ENCODE measurements at places on chromosomes 16 and 17.

- no peak for DNase-seq
Measured at GRCh38 chr16:23856251-23856709, 20.5 kb downstream of the PRKCB start.

- no peak for DNase-seq
Measured at GRCh38 chr17:78798695-78799559, 16.9 kb upstream of the CYTH1 start.

DNA sequence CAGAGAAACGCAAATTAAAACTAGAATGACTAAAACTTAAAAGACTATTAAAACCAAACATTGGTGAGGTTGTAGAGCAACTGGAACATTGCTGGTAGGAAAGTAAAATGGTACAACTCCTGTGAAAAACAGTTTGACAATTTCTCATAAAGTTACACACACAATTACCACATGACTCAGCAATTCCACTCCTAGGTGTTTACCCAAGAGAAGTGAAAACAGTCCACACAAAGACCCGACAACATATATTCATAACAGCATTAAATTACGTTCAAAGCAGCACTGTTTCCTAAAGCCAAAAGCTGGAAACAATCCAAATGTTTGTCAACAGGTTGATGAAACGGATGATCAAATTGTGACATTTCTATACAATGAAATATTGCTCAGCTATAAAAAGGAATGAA is 26.5 kb upstream of the ALOX12 start:
- DNase-seq: no peak

- no peak for DNase-seq
Measured at GRCh38 chr17:78387977-78388941, 9.8 kb downstream of the PGS1 start.

- DNase-seq: no peak
Measured at GRCh38 chr16:84450176-84450865, 54.1 kb downstream of the MEAK7 start.

DNA sequence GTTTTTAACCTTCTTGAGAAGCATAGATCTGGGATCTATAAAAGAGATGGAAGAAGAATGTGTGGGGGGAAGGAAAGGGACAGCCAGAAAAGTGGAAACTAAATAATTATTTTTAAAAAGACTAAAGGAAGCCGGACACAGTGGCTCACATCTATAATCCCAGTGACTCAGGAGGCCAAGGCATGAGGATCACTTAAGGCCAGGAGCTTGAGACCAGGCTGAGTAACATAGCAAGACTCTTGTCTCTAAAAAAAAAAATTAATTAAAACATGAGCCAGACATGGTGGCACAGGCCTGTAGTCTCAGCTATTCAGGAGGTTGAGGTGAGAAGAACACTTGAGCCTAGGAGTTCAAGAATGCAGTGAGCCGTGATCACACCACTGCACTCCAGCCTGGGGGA is 335.1 kb downstream of the GRIN2A start:
- DNase-seq: no peak

- DNase-seq: no peak
Measured at GRCh38 chr17:78962345-78962983, 17.3 kb downstream of the LGALS3BP start.

DNA sequence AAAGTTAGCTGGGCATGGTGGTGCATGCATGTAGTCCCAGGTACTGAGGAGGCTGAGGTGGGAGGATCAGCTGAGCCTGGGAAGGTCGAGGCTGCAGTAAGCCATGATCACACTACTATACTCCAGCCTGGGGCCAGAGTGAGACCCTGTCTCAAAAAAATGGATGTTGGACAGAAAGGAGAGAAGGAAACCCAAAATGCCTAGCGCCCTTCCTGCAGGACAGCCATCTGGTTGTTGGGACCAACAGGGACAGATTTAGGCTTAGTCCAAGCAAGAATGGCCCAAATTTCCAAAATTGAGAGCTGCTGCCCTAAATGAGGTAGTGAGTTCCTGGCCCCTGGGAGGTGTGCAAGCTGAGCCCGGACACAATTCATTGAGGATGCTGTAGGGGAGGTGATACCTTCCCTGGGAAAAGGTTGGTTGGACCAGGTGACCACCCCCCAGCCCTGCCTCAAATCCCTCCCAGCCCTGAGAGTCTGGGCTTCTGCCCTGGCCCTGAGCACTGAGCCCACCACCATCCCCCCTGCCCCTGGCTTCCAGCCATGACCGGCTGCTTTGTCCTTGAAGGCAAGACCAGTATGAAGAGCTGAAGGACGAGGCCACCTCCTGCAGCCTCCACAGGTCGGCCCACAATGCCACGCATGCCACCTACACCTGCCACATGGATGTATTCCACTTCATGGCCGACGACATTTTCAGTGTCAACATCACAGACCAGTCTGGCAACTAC is 35.1 kb downstream of the IL21R start:
- peak; percentile 3 for DNase-seq

DNA sequence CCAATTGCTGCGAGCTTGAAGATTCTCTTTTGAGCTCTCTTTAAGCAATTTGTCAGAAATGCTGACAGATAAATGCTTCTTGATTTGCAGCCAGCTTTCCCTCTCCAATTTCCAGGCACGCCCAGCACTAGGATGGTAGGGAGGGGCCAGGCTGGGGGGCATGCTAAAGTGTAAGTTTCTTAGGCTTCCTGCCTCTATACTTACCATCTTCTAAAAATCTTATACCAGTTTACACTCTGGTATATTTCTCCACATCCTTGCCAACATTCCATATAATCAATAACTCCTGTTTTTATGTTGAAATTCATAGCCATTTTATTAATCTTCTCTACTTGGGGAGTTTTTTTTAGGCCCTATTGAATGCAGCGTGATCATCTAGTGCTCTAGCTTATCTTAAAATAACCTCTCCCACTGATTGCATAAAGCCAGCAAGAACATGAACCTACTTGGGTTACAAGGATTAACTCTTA is 17.5 kb downstream of the ACSF2 start:
- DNase-seq: no peak

DNA sequence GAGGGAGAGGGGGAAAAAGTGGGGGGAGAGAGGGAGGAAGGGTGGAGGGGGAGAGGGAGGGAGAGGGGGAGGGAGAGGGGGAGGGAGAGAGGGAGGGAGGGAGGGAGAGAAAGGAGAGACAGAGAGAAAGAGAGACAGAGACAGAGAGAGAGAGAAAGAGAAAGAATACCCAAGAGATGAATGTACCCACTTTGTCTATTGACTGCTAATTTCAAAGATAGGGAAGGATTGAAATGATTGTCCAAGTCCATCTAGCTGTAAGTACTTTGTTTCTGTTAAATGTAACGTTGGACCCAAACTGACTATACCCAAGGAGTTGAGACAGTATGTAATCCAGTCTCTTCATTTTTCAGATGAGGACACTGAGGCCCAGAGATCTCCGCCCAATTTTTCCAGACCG is 374.9 kb downstream of the GRIN2A start:
- DNase-seq: no peak

GRCh38 chr17:28043741-28044140 is 1.3 kb downstream of the NLK start:
- no peak for DNase-seq

GRCh38 chr16:25413133-25413532 is 155.5 kb upstream of the ZKSCAN2 start:
- DNase-seq: no peak

- DNase-seq: no peak
Measured at GRCh38 chr17:33889040-33889439, 366.0 kb upstream of the CCL2 start.

- DNase-seq: no peak
Measured at GRCh38 chr16:12900599-12901203, 697 bp upstream of the SHISA9 start.

GRCh38 chr17:27343977-27344607 is 50.2 kb downstream of the WSB1 start:
- no peak for DNase-seq

DNA sequence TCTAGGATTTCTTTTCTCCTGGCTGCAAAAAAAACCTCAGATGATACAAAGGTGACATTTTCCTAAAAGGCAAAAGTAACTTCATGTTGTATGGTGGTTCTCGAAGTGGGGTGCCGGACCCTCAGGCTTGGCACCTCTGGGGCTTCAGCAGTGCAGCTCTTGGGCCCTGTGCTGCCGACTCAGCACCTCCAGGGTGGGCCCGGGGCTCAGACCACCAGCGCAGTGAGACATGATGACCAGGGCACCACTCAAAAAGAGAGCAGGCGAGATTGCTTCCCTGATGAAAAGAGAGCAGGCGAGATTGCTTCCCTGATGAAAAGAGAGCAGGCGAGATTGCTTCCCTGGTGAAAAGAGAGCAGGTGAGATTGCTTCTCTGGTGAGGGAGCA is 98.7 kb upstream of the ZNF750 start:
- DNase-seq: no peak

- DNase-seq: no peak
Measured at GRCh38 chr17:38591759-38592241, 14.0 kb downstream of the SRCIN1 start.

GRCh38 chr17:36888236-36888951 is 48.9 kb upstream of the LHX1 start:
- DNase-seq: no peak

DNA sequence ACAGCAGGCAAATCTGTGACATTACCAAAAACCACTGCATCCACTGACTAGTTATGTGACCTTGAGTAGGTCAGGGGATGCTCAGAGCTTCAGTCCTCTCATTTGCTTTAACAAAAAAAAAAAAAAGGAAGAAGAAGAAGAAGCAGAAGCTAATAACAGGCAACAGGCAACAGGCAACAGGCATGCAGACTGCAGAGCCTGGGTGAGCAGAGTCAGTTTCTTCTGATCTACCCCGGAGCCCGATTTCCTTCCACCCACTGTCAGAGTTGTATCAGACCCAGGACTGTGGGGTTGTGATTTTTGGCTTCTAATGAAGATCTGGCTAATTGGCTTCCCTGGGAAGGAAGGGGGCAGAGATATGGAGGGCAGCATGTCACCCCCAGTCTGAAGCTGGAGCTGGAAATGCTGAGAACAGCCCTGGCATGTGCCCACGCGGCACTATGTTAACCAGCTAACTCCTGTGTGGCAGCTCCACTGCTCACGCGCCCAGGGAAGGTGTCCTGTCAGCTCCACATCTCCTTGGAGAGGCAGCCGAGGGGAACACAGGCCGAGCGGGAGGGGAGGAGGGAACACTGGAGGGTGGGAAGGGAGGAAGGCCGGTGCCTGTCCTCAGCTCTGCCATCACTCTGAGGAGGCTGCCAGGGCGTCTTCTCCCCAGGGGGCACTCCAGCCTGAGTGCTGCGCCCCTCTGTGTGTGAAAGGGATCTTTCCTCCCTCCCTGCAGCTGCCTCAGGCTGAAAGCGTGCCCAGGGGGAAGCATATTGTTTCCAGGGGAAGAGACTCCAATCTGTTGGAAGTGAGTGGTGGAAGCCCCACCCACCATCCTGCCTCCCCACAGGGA is 17.6 kb downstream of the SRCIN1 start:
- no peak for DNase-seq

- DNase-seq: no peak
Measured at GRCh38 chr16:50248845-50249244, 17.5 kb upstream of the ADCY7 start.

- DNase-seq: no peak
Measured at GRCh38 chr16:85716680-85717038, 27.9 kb upstream of the GINS2 start.

- DNase-seq: no peak
Measured at GRCh38 chr16:10876315-10876714, 687 bp upstream of the CIITA start.

GRCh38 chr16:49596068-49596467 is 222.5 kb downstream of the C16orf78 start:
- DNase-seq: no peak

DNA sequence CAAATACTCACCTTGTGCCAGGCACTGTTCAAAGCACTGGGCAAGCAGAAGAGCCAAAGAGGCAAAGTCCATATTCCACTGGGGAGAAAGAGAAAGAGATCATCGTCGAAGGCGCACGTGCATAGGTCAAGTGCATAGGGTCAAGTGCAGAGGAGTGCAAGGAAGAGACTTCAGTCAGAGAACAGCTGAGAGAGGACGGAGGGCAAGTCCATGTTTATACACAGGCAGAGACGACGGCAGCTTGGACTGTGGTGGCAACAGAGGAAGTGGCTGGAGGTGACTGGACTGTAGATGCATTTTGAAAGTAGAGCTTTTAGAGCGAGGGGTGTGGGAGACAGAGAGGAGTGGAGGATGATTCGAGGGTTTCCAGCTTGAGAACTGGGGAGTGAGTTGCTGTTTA is 74.7 kb upstream of the SDK2 start:
- DNase-seq: no peak

DNA sequence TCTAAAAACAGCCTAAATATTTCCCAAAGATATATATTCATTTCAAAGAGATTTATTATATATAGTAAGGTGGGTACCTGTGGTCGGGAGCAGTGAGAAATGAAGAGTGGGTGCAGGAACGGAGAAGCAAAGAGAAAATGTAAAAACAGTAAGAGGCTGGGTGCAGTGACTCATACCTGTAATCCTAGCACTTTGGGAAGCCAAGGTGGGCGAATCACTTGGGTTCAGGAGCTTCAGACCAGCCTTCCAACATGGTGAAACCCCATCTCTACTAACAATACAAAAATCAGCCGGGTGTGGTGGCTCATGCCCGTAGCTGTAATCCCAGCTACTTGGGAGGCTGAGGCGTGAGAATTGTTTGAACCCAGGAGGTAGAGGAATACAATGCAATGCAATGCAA is 257.1 kb downstream of the BCAS3 start:
- DNase-seq: no peak

DNA sequence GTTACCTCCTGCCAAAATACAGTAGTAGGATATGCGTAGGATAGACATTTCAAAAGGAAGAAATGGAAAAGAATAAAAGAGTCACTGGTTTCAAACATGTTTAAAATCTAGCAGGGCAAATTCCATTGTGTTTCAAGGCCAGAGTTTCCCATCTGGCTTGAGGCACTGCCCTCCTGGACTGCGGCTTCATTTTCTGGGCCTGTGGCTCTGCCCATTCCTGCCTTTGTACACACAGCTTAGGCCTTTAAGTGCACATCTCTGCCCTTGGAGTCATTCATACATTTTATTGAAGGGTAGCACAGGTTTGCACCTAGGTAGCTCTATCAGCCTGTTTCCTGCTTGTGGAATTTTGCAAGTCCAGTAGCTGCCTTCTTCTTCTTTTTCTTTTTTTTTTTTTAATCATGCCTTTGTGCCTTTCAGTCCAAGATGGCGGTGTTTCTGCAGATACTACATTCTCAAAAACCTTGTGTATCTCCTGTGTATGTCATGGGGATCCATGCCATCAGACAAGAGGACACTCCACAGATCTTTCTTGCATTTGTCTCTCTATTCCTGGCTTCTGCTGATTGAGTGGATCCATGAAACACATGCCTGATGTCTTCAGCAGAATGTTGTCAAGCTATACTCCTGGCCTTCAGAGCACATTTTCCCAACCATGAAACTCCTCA is 282.9 kb downstream of the BCAS3 start:
- no peak for DNase-seq

GRCh38 chr17:73293031-73293430 is 18.8 kb downstream of the CDC42EP4 start:
- DNase-seq: no peak

DNA sequence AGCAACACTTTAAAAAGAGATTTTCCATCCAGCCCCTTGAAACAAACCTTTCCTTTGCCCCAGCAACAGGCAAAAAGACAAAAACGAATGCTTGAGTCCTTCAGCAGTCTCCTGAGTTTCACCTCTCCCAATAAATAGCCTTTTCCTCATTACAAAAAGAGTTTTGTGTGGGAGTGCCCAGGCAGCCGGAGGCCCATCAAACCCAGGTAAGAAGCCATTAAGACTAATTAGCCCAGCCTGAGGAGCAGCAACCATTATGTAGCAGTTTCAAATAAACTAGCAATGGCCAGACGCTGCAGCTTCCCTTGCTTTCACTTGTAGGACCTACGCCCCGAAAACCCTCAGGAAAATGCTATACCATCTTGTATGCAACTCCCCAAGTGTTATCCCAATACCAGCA is 15.6 kb downstream of the GAS7 start:
- no peak for DNase-seq

GRCh38 chr16:16909126-16909525 is 530.2 kb downstream of the NPIPA7 start:
- DNase-seq: no peak
